T-helper 1 cell (primary cell): ENCODE measurements at places on chromosomes 7 and 10.
A peak's percentile ranks its signal among the peaks of the same experiment; 100 is the strongest.

- DNase-seq, result no peak
Observed at GRCh38 chr7:29565982-29566746, 2.5 kb downstream of the PRR15 start.

DNA sequence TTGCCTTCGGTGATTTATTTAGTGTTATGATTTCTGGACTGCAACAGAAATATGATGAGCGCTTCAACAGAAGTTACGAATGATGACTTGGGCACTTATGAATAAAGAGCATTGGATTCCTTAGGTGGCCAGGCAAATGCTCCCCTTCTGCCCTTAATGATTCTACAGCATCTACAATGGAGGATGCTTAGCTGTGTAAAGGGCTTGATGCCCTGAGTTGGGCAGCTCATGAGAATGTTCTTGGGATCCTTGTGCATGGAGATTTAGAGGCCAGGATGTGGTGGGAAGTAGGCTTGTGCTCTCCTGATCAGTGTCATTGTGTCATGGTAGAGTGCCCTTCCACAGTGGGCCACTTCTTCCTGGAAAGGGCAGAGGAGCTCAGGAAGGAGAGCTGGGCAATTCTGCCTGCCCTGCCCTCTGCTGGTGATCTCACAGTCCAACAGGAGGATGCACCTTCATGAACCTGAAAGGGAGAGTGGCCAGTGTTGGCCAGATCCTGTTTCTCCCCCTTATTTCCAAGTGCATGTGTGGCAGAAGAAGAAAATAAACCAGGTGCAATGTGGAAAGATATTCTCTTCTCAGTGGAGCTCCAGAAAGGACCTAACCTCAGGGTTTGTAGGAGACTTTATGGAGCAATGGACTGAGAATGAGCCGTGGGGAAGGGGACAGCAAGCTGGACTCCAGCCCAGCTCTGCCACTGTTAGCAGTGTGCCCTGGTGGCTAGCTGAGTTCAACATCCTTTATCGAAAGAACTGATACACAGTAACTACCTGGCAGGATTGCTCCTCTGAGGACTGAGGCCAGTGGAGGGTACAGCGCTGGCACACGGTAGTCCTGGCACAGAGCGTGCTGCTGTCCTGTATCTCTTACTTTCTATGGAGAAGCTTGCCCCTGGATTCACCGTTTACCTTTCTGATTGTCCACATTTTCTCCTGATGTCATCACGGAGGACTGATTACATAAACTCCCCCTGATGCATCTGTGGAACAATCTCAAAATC is 182.9 kb downstream of the BMPER start:
- no peak for DNase-seq

GRCh38 chr7:110914263-110914662 is 176.7 kb upstream of the LRRN3 start:
- no peak for DNase-seq

- DNase-seq, result no peak
Observed at GRCh38 chr7:130721486-130722277, 12.3 kb downstream of the KLF14 start.

DNA sequence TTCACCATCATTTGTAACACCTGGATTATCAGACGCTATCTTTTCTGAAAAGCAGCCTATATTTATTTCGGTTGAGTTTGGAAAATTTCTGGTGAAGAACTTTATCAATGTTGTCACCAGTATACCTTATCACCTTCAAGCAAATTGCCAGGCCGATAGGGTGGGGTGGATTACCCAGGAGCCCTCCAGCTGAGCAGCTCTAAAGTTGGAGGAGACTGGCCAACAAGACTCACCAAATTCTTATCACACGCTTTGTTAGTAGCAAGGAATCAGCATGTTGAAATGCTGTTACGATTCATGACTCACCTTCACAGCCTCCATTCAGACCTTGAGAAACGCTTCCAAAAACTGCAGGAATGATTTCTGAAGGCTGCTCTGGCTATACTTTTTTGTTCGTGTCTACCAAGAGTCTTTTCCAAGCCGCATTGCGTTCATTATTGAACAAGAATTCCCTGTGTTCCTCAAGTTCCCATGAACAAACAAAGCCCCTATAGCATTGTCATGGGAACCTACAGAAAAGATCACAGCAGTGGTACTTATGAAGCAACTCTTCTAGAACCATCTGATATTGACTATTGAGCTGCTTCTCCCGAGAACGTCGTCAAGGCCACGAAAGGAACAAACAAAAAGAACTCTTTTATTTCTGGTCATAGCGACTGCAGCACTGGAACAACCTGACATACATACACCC is 291.4 kb downstream of the SFMBT2 start:
- DNase-seq, result no peak

- DNase-seq, result peak; percentile 9
Observed at GRCh38 chr10:132296666-132297443, 10.9 kb downstream of the STK32C start.

DNA sequence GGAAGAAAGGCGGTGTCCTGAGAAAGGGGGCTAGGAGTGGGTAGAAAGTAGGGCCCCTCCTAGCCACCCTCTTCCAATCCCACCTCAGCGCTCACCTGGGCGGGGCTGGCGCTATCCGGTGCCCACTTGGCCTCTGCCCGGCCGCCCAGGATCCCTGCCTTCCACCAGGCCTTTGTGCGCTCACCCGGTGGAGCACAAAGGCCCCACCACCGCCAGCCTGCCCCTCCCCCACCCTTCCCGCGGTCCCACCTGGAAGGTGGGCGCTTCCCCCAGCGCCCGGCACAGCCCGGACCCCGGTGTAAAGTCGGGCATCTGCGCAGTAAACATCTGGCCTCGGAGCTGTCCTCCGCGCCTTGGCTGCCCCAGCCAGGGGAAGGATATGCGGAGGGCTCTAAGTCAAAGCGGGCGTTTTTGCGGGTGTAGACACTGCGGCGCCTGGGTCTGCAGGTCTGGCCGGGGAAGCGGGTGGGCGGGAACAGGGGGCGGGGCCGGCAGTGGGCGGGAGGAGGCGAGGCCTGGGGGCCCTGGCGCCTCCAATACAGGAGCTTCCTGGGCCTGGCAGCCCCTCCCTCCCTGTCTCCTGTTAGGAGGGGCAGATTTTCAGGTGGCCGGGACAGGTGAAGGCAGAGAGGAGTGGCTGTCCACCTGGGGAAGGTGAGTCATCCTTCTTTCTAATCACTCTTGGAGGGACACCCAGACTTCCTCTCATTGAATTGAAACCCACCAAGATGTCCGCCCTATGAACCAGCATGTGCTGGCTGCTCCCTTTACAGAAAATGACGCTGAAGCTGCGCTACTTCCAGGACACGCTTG is 49.3 kb downstream of the PNLIPRP2 start:
- no peak for DNase-seq

DNA sequence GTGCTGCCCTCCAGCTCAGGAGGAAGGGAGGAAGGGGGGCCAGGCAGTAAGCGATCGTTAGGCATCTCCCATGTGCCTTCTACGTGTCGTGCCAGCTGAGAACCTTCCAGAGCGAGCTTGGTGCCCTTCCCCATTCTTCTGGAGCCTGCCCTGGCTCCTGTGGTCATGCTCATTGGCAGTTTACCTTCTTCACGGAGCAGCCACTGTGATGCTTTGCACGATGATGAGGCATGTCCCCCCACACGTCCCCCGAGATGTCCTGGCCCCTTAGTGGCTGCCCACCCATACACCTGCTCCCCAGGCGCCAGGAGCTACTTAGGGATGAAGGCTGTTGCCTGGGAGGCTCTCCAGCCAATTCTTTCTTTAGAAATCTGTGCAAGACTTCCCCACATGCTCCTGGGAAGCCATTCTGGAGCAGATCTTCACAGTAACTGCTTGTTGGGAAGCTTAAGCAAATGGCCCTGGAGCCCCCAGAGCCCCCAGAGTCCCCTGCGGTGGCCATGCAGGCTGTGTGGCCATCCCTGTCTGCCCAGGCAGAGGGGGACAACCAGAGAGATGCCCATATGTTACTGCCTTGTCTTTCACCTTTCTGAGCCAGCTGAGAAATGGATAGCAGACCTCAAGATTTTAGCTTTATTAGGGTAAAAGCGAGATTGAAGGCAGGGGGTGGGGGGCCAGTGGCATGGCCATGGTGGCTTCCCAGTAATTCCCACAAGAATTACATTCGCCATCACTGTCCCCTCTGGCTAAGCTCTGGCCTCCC is 199.0 kb downstream of the EBF3 start:
- DNase-seq, result no peak

DNA sequence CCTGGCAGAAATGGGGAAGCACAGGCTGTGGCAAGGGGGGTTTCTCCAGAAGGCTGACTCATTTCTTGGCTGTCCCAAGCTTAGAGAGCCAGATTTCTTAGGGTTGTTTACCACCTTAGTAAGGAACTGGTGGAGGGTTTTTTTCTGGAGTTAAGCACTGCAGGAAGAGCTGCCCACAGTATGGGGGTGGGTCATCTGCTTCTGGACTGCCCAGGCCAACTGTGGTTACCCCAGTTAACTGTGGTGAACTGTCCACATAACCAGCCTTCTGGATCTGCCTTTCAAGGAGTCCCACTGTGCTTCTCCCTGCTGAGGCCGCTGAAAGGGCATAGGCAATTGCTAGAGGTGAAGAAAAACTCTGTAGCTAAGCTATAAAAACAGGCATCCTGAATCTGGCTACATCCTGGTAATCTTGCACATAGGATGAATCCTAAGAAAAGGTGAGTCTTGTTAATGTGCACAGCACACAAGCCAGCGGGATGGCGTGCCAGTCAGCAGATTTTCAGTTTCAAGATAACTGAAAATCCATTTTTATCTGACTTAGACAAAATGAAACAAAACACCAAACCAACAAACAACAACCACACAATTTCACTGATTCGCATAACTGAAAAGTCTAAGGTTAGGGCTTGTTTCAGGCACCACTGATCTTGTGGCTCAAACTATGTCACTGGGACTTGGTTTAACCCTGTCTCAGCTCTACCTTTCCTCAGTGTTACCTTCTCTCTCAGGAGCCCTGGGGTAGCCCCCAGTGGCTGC is 21.6 kb upstream of the TSPAN33 start:
- DNase-seq, result peak; percentile 69

- no peak for DNase-seq
Observed at GRCh38 chr7:128266529-128266882, 25.4 kb downstream of the LEP start.

DNA sequence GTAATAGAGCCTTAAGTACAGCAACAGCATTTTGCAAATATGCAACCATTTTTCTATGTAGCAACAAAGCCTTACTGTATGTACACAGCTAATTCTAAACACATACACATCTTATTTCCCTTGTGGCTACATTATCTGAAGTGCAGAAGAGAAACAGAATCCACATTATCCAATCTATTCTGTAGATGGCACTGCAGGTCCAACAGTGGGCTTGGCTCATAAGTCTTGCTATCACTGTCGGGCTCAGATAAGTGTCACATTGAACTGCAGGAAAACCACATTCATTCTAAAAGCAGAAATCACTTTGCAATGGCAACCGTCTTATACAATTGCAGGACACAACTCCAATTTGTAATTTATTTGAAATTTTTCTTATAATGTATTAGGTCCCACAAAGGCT is 109.8 kb upstream of the NOBOX start:
- DNase-seq, result peak; percentile 32
